ENCODE measurements at places on chromosomes 11 and 22.

DNA sequence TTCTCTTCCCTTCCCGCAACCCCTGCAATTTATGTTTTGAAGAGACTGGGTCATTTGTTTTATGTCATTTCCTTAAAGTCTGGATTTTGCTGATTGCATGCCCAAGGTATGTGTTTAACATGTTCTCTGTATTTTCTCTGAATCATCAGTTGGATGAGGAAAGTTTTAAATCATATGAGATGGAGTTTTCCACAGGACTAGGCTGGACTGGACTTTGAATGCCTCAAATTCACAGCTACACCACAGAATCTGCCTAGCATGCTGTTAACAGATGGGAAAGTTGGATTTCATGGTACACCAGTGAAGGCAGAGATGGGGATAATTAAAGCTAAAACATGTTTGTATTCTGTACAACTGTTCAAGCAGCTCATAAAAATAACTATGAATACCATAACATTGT, 62.6 kb downstream of the CWC15 start:
- no peak for DNase-seq

- DNase-seq: no peak
Measured at GRCh38 chr11:12356944-12357655, 20.3 kb upstream of the PARVA start.

DNA sequence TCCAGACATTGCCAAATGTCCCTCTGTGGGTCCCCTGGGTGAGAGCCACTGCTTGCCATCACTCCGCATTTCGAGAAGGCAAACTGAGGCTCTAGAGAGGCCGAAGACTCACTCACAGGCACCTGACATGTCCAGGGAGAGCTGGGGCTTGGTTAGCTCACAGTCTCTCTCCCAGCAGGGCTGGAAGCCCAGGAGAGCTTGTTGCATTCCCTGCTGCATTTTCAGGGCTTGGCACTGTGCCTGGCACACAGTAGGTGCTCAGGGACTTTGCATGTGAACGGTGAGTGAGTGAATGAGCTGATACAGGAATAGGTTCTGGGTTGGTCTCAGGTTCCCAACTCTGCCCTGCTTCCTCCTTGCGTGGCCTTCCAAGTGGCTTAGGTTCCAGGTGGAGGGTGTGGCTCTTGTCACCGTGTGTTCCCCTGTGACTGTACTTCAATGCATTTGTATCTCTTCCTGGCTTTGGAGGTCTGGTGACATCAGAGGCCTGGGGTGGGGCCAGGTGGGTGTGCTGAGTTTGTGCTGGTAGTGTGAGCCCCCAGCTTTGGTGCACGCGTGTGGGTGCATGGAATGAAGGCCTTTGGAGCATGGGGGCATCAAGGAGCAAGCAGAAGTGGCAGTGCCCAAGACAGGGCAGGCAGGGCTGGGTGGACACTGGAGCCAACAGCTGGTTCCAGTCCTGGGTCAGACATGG, 18.4 kb upstream of the SMIM38 start:
- no peak for DNase-seq

DNA sequence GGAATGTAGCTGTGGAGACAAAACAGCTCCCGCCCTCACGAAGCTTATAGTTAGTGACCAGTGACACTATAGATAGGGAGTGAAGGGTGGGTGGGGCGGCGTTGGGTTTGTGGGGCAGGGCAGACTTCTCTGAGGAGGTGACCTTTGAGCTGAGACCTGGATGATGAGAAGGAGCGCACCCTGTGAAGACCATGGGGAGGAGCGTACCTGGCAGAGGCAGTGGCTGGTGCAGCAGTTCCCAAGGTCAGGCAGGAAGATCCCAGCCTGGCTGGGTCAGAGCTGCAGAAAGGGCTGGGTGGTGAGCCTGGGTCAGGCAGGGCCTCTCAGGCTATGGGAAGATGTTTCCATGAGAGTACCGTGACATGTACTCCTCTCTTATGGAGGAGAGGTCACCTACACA, 135.0 kb upstream of the RCN1 start:
- DNase-seq: no peak

GRCh38 chr22:47123006-47123826, 360.8 kb downstream of the TBC1D22A start:
- DNase-seq: no peak

DNA sequence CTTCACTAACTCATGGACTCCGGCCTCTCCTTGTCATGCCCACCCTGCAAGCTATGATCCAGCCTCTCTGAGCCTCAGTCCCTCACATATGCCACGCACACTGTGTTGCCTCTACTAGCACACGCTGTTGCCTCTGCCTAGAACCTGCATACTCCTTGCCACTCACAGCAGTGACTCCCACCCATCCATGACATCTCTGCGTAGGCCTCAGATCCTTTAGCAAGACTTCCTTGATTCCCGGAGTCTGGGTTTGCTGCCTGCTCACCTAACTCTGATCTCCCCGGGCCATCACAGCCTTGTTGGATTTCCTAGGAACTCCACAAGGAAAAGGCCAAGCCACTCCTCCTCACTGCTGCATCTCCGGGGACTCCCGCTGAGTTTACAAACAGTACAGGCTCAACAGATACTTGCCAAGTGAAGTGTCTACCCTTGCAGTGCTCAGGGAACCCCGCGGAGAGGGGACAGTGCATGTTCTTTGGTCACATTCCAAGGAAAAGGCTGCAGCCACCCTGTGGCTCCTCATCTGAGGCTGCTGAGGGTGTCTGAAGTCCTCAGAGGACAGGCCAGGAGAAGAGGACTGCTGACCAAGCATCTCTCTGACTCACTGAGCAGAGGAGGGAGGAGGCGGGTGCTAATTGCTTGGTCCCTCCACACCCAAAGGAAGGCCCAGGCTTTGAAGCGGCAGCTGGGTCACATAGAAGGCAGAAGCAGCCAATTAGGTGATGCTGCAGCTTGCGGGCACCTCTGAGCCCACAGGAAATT, 42.4 kb upstream of the NAV2 start:
- no peak for DNase-seq

DNA sequence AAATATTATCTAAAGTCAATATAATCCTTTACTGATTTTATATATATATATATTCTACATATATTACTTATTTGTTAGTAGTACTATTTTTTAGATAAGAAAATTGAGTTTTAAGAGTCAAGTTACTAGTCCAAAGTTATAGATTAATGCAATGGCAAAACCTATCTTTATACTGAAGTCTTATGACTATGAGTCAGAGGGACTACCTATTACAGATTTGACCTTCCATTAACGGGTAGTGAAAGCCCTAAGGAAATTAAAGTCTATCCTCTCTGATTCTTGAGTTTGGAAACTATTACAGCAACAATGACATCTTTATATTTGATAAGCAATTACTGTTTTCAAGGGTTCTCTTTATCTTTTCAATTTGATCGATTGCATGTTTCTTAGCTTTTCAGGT, 315.8 kb downstream of the CASP12 start:
- no peak for DNase-seq

GRCh38 chr11:48107188-48107704, 109.4 kb upstream of the OR4B1 start:
- no peak for DNase-seq

GRCh38 chr22:27557286-27558008, 244.1 kb downstream of the MN1 start:
- DNase-seq: no peak

DNA sequence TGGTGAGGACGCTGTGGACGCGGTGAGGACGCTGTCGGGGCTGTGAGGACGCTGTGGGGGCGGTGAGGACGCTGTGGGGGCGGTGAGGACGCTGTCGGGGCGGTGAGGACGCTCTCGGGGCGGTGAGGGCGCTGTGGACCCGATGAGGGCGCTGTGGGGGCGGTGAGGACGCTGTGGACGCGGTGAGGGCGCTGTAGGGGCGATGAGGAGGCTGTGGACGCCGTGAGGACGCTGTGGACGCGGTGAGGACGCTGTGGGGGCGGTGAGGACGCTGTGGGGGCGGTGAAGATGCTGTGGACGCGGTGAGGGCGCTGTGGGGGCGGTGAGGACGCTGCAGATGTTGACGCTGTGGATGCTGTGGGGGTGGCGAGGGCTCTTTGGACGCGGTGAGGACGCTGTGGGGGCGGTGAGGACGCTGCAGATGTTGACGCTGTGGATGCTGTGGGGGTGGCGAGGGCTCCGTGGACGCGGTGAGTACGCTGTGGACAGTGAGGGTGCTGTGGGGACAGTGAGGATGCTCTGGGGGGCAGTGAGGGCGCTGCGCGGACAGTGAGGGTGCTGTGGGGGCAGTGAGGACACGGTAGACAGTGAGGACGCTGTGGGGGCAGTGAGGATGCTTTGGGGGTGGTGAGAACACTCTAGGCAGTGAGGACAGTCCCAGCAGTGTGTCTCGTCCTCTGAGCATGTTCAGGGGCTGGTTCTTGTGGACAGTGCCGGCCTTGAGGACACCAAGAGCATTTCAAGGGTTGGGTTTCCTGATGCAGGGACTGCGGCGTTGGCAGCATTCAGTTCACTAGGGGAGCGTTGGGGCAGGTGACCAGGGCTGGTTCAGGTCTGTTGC, 4.2 kb downstream of the GP1BB start:
- DNase-seq: no peak

- no peak for DNase-seq
Measured at GRCh38 chr11:120835601-120836228, 188.2 kb upstream of the TBCEL start.

DNA sequence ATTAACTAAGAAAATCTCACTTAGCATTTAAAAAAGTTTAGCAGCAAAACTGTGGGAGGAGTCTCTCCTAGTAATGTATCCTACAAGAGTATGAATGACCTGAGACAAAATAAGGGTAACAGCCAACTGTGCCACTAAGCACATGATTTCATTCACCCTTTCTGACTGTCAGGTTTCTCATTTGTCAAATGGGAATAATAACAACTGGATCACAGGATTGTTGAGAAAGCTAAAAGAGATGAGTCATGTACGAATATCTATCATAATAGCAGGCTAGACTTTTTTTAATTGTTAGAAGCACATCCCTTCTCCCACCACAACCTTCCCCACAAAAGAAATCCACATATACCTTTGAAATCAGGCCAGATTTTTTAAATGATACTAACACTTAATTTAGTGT, 39.5 kb downstream of the MTMR2 start:
- DNase-seq: no peak

- DNase-seq: no peak
Measured at GRCh38 chr11:74069146-74070046, 60.5 kb upstream of the UCP3 start.

GRCh38 chr22:48888466-48889208, 939.0 kb downstream of the BRD1 start:
- no peak for DNase-seq

DNA sequence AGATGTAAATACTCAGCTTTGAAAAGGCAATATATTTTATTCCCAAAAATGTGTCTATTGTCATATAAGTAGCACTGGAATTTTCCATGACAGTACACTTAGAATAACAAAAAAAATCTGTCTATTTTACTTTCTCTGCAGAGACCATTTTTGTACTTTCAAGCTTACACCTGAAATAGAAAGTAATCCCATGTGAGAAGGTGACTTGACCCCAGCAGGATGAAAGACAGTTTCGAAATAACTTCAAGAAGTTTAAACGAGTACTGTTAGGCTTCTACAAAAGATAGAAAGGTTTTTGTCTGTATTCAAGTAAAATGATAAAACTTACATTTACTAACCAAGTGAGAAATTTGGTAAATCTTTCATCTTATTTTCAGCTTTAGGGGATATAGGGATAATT, 259.9 kb upstream of the CTSC start:
- DNase-seq: no peak

GRCh38 chr11:87137711-87138110, 100.0 kb downstream of the TMEM135 start:
- no peak for DNase-seq

GRCh38 chr11:126186025-126186698, 25.3 kb downstream of the RPUSD4 start:
- no peak for DNase-seq

DNA sequence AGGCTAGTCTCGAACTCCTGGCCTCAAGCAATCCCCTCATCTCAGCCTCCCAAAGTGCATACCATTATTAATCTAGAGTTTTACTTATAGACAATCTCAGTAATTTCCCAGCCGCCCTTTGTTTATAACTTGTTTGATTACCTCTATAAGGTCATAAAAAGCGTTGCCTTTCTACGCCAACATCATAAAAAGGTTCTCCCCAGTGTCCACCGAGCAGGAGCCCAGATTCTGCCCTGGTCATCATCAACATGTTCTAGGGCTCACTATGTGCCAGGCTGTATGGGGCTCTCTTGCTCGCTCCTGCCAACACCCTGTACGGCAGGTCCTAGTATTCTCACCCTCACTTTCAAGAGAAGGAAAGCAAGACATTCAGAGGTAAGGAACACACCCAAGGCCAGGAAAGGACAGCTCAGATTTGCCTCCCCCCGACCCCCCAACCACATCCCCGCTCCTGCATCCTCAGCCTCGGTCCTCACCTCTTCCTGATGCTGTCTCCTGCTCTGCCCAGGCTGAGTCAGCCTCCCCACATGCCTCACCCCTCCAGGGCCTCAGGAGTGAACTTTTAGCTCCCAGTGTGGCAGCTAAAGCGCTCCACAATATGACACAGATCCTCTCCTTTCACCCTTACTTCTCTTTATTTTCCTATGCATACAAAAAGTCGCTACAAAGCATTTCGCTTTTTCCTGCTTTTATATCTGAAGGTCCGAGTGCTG, 14.3 kb downstream of the ARFGAP3 start:
- no peak for DNase-seq

DNA sequence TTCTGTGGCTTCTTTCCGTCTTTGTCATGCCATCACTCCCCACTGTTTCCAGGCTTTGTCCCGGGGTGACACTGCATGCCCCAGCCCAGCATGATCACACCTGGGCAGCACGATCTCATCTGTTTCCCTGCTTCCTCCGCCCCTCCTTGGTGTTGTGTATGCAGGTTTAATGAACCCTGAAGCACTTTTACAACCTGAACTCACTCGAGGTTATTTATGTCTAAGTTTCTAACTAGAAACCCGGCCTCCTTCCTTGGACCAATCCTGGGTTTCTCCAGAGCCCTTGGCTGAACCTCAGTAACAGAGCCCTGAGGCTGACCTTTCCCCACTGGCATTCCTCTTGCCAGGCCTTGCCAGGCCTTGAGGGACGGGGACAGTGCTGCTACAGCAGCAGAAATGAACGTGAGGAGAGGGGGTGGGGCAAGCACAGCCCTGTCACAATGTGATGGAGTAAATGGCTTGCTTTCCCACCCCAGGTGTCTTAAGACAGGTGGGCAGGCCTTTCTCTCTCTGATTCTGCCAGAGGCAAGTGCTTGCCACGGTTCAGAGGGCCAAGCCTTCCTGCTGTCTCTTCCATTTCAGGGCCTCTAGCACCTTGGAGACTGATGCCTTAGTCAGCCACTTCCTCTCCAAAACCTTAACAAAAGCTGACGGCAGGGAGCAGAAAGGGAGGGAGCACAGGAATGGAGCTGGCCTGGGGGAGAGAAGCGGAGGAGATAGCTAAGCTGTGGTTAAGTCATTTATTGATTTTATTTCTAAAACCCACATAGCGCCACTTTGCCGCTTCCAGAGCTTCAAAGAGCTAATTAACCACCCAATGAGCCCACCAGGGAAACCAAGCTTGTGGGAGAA, 3.1 kb upstream of the PYGM start:
- no peak for DNase-seq

DNA sequence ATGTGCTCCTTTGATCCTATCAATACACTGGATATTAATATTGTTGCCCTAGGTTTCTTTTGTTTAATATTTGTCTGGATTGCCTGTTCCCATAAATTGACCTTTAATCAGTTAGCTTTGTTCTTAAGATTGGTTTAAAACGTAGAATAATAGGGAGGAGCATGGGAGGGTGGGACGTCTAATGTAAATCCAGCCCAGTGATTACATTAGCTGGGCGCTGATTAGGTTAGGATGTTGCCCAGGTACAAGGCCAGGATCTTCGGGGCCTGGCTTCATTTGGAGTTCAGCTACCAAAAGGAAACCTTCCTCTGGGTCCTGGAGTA, at the start of gene SRSF8:
SRSF8 (plus strand) TSS at position 204 of the 323 bp plus-strand sequence. CDS start 308 bp downstream, outside the sequence.
- no peak for DNase-seq

GRCh38 chr11:69122630-69123431, 32.9 kb upstream of the SMIM38 start:
- DNase-seq: no peak

- DNase-seq: no peak
Measured at GRCh38 chr11:134358165-134358855, 26.5 kb downstream of the GLB1L2 start.
